ENCODE measurements at places on chromosomes 6 and 20.

DNA sequence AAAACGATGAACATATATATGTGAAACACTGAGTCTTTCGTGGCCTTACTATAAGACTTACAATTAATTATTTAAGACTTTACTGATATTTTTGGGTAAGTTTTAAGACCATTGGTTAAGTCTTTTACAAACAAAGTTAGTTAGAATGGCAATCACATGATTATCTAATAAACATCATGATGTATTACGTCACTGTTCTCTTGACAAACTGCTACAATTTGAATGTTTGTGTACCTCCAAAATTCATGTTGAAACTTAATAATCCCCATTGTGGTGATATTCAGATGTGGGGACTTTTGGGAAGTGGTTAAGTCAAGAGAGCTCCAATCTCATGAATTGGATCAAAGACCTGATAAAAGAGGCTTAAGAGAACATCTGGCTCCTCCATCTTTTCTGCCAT is 25.9 kb upstream of the B3GAT2 start:
- DNase-seq, result no peak

- DNase-seq, result no peak
These were observed 1252.8 kb upstream of the GJE1 start for GRCh38 chr6:140879946-140880345.

GRCh38 chr6:117194978-117195377 is 70.4 kb upstream of the VGLL2 start:
- no peak for DNase-seq

- no peak for DNase-seq
These were observed 21.0 kb downstream of the PPARD start for GRCh38 chr6:35363293-35363750.

- no peak for DNase-seq
These were observed 430.1 kb upstream of the SLC35B3 start for GRCh38 chr6:8865451-8865850.

DNA sequence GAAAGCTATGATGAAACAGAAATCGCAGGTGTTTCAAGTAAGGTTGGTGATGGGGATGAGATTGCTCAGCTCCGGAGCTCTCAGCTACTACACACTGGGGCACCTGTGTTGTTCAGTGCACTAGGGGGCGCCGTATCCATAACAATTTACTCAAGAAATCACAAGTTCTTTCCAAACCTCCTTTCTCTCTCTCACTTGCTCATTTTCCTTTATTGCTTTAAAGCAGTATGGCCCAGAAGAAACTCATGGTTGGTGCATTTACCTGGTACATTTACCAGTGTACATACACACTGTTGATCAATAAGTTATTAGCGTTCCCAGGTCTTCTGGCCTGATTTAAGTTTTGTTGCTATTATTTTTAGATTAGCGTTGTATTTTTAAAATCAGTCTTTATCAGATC is 235.2 kb upstream of the TAB2 start:
- peak; percentile 94 for DNase-seq

DNA sequence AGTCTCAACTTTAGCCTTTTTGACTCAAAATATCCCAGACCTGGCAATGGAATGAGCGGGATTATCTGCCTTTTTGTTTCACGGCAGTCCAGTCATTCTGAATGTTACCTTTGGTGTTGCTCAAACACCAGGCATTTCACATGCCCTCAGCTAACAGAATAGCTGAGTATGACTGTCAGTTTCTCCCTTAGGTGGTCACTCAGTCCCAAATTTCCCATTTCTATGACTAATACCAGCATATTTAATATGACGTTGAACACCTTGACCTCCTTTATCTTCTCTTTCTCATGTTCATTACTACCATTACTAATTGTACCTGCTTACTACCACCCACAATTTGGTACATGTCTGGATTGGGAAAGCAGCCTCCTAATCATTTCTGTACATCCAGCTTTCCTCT is 65.2 kb downstream of the EDN1 start:
- no peak for DNase-seq
